GM12891 (cell line): ENCODE measurements at places on chromosomes 2 and 18.

- DNase-seq, result no peak
Measured at GRCh38 chr18:74012954-74013630, 134.5 kb downstream of the FBXO15 start.

DNA sequence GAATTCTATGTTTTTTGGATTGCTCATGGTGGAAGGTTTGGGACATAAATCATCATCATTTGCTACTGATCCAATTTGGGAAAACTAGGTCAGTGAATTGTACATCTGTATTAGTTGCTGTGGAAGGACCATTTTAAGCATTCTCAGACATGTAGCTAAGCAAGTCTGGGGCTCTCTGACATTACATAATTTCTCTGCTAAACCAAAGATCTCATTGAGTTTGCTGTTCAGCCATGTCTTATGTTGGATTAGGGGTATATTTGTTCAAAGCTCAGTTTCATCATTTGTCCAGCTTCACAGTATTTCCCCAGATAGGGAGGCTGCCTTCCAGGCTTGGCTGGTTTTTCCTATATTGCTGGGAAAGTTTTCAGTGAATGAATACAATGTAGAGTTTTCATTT, 399.7 kb downstream of the MTX2 start:
- DNase-seq, result no peak

- DNase-seq, result no peak
Measured at GRCh38 chr2:122636097-122636496, 880.6 kb downstream of the TSN start.

DNA sequence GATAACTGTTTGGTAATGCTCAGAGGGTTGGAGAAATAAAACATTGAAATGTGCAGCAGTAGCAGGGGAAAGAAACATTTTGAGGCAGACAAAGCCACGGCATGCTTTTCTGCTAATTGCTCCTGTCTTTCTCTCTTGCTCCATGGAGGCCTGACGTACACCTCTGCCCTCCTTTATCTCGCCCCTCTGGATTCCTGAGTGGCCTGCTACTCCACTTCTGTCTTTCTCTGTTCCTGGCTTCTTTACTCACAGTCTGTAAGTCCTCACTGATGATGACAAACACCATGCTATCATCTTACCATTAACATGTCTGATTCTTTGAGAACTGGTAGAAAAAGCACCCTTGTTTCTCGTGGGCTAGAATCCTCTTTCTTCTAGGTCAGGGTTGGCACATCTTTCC, 392.9 kb downstream of the MEIS1 start:
- DNase-seq, result no peak

- DNase-seq, result no peak
Measured at GRCh38 chr2:64130333-64130732, 13.9 kb downstream of the PELI1 start.

- no peak for DNase-seq
Measured at GRCh38 chr2:72524071-72524470, 301.8 kb downstream of the EXOC6B start.

GRCh38 chr2:209727077-209727476, 44.6 kb upstream of the UNC80 start:
- no peak for DNase-seq

DNA sequence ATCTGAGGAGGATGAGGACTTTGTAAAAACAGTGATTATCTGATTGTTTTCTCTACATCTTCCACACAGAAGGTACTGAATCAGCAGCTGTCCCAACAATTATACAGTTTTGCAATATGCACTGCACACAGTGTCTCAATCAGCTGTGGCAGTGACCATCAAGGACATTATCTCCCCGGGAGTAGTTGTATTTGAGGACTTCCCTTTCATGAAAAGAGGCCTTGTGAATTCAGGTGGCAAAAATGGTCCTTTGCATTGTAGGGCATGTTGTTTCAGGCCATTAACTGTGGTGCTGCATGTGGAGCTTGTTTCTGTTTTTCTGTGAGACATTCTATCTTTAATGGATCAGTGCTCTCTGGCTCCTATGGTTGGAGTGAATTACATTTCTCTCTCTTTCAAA, 779.4 kb upstream of the FSHR start:
- DNase-seq, result no peak

GRCh38 chr2:12658310-12658945, 58.3 kb upstream of the TRIB2 start:
- no peak for DNase-seq

DNA sequence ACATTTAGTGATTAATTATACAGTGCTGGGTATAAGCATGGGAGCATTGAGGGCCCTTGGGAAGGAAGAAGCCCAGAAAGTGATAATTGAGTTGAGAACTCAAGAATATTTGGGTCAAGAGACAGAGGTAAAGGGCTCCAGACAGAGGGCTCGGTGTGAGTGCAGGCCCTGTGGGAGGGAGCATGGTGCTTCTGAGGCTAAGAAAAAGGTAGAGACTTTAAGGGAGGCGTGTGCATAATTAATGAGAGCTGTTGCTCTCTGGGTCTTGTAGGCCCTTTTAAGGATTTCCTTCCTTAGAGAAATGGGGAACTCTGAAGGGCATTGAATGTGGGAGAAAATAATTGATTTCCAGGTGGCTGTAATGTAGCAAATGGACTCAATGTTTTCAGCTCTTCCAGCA, 735.0 kb upstream of the POU3F3 start:
- no peak for DNase-seq

DNA sequence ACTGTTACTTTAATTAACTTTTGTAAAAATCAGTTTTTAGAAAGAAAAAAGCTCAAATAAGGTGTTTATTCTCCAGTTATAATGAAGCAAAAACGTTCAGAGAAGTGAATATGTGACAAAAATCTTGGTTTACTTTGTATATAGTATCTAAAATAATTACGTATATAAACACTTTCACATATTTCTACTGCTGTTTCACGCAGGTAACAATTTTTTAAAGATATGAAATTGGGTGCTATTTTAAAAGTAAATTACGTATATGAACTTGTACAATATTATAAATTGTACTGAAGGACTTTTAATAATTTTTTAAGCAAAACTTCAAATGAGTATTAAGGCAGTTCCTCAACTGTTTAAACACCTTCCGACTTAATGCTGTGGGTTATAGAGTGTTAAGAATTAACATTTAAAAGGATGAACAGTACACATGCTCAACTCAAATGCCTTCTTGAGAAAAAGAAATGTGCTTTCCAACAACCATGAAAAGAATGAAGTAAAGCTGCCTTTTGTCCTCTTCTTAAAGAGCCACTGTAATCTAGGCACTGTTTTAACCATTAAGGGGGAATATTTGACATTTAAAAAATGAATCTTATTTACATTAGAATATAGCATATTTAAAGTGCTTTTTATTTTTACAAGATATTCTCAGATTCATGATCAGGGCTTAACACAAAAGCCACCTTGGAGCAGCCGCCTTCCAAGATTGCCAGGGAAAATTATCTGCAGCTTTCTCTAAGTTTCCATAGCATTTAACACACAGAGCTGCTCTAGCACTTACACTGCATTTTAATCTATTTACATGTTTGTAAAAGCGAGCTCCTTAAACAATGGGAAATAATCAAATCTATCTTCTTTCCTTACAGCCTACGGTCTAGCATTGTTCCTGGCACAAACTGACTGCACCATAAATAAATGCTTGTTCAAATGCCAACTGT, 56.5 kb upstream of the CDKL4 start:
- no peak for DNase-seq

GRCh38 chr18:28541276-28541930, 364.5 kb upstream of the CDH2 start:
- DNase-seq, result no peak

GRCh38 chr2:29001806-29002205, 20.7 kb downstream of the TOGARAM2 start:
- DNase-seq, result no peak
